Activated CD4-positive, alpha-beta memory T cell treated with anti-CD3 and anti-CD28 coated beads, Interleukin-2, amount 10 ng/mL, durations not matched to agents 7 days and 5 days (primary cell): ENCODE measurements at places on chromosomes 7 and 10. TPM values are rescaled to one million over a fixed set of nuclear protein-coding genes. Genes with fewer than 3 reads are reported as not detected.

DNA sequence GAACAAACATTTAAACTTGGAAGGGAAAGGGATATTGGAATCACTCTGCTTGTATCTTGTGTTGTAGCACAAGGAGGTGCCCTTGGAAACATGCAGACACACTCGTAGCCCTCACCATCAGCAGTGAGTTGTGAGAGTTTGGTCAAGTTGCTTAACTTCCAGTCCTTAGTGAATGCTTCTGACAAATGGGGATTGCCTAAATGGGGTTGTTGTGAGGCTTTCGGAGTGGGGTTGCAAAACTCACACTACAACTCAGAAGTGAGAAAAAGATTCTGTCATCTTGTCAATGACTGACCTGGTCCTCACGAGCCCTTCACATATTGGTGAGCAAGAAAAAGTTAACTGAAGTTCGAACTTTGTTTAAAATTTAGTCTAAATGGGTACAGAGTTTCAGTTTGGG, 29.0 kb upstream of the GSDME start:
- no peak for DNase-seq
- H3K36me3 ChIP-seq, result peaks cover 25% of the 10 kb centered on the region
- H3K4me1 ChIP-seq, result peaks cover 12% of the 10 kb centered on the region
- H3K4me3 ChIP-seq, result no peak overlapping the region
- no peak overlapping the region for H3K27ac ChIP-seq
- no peaks in the 10 kb centered on the region for H3K27me3 ChIP-seq

GRCh38 chr7:135712796-135713195, 15.2 kb downstream of the SLC13A4 start:
- H3K4me3 ChIP-seq, result no peak overlapping the region
- DNase-seq, result no peak
- H3K27me3 ChIP-seq, result no peaks in the 10 kb centered on the region
- H3K36me3 ChIP-seq, result no peaks in the 10 kb centered on the region

- H3K27ac ChIP-seq, result no peak overlapping the region
- H3K36me3 ChIP-seq, result no peaks in the 10 kb centered on the region
- no peaks in the 10 kb centered on the region for H3K27me3 ChIP-seq
Observed at GRCh38 chr10:52451817-52452216, 137.7 kb downstream of the DKK1 start.

DNA sequence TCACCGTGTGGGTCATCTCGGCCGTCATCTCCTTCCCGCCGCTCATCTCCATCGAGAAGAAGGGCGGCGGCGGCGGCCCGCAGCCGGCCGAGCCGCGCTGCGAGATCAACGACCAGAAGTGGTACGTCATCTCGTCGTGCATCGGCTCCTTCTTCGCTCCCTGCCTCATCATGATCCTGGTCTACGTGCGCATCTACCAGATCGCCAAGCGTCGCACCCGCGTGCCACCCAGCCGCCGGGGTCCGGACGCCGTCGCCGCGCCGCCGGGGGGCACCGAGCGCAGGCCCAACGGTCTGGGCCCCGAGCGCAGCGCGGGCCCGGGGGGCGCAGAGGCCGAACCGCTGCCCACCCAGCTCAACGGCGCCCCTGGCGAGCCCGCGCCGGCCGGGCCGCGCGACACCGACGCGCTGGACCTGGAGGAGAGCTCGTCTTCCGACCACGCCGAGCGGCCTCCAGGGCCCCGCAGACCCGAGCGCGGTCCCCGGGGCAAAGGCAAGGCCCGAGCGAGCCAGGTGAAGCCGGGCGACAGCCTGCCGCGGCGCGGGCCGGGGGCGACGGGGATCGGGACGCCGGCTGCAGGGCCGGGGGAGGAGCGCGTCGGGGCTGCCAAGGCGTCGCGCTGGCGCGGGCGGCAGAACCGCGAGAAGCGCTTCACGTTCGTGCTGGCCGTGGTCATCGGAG, 1.8 kb downstream of the ADRA2A start:
- no peak for DNase-seq
- no peak overlapping the region for H3K27ac ChIP-seq
- H3K36me3 ChIP-seq, result no peaks in the 10 kb centered on the region
- H3K4me3 ChIP-seq, result no peak overlapping the region

- H3K36me3 ChIP-seq, result peaks cover 66% of the 10 kb centered on the region
- no peak for DNase-seq
- H3K4me1 ChIP-seq, result peaks cover 94% of the 10 kb centered on the region
- H3K27me3 ChIP-seq, result no peaks in the 10 kb centered on the region
- H3K4me3 ChIP-seq, result peak overlapping the region; percentile 80
- peak overlapping the region; percentile 94 for H3K27ac ChIP-seq
Observed at GRCh38 chr10:100507357-100507732, 12.3 kb downstream of the SEC31B start.

Gene SPDYE2
- total RNA-seq, result 0.15 TPM
